Adipocyte (in vitro differentiated cells): ENCODE measurements at places on chromosomes 5 and 9.
A peak's percentile ranks its signal among the peaks of the same experiment; 100 is the strongest.

DNA sequence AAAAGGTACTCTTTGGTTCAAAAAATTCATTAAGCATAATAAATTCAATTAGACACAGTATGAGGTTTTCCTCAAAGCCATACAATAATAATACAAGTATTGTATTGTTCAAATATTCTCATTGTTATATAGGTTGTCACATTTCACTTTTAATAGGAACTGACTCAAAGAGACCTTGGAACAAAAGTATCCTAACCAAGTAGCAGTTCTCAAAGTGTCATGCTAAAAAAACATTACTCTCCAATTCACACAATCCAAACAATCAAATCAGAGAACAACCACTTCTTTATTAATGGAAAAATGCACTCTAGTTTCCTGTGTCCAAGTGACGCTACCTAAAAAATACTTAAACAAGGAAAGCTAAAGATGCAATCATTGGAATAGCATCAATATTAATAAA is 115.4 kb downstream of the DENND1A start:
- DNase-seq: no peak

DNA sequence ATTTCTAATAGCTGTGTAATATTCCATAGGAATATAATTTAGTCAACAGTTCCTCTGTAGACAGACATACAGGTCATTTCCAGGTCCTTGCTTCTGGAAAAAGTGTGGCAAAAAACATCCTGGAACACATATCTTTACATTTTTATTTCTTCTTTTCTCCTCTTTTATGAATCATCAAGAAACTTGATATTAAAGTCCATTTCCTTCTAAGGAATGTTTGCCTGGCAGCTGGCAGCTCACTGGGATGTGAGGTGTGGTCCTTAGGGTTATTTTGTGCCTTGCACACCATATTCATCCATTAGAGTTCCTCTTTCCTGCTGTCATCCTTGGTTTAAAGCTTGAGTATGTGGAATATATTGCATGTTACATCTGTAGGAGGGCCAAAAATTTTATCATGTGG is 122.0 kb downstream of the GALNT10 start:
- DNase-seq: peak; percentile 66

GRCh38 chr9:120177121-120177520 is 402.8 kb downstream of the CDK5RAP2 start:
- DNase-seq: no peak

GRCh38 chr5:158813275-158813674 is 286.4 kb downstream of the EBF1 start:
- no peak for DNase-seq

DNA sequence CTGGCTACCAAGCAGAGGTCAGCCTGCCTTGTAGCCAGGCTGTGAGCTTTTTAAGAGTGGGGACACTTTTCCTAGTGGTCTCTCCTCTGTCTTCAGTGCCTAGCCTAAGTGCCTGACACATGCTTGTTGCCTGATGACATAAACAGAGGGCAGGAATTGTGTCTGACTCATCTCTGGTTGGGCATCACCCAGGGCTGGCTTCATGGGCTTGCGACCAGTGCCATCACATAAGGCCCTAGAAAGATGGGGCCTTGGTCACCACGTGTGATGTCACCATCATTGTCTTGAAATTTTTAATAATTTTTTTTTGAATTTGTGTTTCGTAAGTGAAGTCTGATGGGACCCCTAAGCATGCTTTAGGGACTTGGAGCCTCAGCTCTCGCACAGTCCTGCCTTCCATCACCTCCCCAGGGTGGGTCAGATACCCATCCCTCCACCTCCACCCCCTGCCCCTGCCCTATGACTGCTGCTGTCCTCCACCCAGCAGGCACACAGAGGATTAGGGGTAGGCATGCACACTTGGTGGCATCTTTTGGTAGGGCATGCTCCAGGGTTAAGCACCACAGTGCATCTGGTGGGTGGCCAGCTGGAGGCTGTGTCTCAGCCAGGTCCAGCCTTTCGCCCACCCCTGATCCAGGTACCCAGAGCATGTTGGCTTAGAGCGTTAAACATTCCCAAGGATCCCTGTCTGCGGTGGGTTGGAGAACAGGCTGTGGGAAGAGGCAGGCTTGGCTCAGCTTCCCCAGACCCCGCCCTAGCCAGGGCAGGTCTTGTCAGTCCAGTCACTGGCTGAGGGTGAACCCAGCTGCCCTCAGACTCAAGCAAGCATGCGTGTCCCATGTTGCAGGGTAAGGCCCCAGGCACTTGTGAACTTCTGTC is 80.1 kb upstream of the SH3PXD2B start:
- peak; percentile 8 for DNase-seq

GRCh38 chr9:76231001-76231400 is 163.2 kb downstream of the RFK start:
- DNase-seq: no peak

DNA sequence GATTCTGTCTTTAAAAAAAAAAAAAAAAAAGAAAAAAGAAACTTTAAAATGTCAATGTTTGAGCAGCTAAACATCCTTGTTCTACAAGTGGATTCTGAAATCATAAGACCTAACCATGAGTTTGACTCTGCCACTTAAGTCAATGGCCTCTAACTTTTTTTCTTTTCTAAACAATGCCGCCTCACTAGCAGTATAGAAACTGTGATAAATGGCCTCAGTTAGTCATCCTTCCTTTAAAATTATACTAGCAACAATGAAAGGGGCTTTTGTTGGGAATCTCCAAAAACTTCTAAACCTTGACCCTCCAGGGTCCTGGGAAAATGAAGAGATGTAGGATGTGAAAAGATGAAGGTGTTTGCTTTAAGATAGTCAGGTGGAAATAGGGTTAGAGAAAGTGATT is 71.1 kb downstream of the FBXL7 start:
- DNase-seq: no peak

- DNase-seq: no peak
These were observed 12.3 kb downstream of the SEPTIN8 start for GRCh38 chr5:132764671-132765238.

GRCh38 chr5:148224117-148224742 is 14.1 kb upstream of the MARCOL start:
- DNase-seq: no peak

- DNase-seq: no peak
These were observed 354.5 kb downstream of the SPOCK1 start for GRCh38 chr5:137144656-137145055.
